ENCODE measurements at places on chromosomes 16 and 17.
A peak's percentile ranks its signal among the peaks of the same experiment; 100 is the strongest.

DNA sequence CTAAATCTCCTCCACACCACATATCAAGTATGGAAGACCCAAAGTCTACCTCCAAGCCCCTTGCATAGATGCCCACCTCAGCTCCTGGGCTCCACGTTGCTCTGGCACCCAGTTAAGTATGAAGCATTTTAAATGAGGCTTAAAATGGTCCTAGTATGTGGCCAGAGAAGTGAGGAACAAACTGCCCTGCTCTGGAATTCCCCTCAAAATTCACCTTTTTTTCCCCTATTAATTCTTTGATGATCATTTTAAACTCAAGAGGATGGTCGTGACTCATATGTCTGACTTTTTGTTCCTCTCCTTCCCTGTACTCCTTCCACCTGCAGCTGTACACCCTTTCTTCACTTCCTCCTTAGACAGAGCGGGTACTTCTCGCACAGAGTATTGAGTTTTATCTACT lies 234.5 kb upstream of the MYOCD start:
- no peak for DNase-seq

- no peak for DNase-seq
These were observed 6.7 kb downstream of the HGS start for GRCh38 chr17:81690549-81690948.

GRCh38 chr16:86946396-86946795 lies 368.0 kb downstream of the FOXL1 start:
- no peak for DNase-seq

DNA sequence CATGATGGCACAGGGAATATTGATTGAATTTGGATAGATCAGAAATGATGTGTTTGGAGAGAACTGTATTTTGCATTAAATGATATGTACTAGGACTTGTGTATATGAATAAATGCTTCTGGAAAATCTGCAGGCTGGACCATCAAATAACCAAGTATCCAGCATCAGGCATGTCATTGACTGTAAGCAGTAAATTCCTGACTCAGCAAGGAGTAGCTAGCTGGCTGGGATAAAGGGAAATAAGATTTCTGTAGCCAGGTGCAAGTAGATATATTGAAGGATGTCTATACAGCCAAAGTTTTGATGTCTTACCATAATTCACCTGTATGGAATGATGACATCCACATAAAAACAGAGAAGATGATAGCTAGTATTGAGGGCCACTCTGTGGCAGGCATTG lies 809.6 kb downstream of the CDH11 start:
- no peak for DNase-seq

GRCh38 chr16:67447508-67448076 lies 16.7 kb downstream of the HSD11B2 start:
- peak; percentile 82 for DNase-seq

DNA sequence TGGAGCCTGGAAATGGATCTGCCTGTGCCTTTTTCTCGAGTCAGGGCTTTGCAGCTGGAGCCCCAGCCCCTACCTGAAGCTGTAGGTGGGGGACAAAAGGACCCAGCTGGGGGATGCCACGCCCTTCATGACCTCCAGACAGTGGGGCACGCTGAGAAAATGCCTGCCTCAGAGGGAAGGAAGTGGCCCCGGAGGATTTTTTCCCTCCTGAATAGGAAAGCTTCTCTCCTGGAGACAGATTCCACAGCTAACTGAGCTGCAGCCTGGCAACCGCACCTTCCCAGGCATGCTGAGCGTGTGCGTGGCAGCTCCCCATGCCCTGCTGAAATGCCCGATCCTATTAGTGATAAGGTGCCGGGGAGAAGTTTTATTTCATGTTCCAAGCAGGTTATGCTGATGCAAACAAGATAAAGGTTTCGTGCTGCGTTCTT lies 58.0 kb downstream of the AIPL1 start:
- DNase-seq = no peak

DNA sequence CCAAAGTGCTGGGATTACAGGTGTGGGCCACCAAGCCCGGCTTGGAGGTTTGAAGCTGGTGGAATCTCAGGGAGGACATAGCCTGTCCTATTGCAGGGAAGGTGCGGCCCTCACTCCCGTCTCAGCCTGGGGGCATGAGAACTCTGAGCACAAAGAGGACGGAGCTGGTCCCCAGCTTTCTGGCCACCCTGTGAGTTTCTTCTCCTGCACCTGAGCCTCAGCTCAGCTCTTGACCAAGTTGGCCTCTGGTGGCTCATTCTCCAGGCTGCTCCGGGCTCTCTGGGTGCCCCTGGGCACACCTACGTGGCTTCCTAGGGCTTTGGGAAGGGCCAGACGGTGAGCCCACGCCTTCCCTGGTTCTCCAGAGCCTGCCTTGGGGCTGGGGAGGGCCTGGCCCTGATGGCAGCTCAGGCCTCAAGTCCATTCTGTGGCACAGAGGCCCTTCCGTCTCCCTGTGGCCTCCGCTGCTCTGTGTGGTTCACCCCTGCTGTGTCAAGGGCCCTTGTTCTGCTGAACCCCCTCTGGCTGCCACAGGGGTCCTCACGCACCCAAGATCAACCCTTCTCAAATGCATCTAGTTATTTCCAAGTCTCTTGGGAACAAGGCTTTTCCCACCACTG lies 6.9 kb upstream of the FASN start:
- DNase-seq = no peak

- DNase-seq = no peak
These were observed 21.2 kb upstream of the ENGASE start for GRCh38 chr17:79053251-79053925.

- no peak for DNase-seq
These were observed 55.8 kb upstream of the GSE1 start for GRCh38 chr16:85557083-85557970.

DNA sequence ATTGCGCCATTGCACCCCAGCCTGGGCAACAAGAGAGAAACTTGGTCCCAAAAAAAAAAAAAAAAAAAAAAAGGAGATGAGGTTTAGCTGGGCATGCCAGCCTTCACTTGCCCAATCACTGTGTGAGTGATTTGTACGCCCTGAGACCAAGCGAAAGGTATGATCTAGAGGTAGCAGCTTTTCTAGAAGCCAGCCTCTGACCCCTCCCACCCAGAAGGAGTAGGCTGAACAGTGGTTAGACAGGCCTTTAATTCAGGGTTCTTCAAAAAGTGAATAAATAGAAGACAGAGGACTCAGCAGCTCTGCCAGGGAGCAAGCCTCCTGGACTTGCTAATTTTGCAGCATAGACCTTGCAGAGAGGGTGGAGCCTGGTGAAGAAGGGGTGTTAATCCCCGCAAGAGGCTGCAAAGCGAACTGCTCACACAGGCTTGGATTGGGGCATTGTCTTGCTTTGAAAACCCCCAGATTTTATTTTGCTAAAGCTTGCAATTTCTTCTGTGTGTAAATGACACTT lies 7.1 kb upstream of the CYTH1 start:
- DNase-seq = no peak

DNA sequence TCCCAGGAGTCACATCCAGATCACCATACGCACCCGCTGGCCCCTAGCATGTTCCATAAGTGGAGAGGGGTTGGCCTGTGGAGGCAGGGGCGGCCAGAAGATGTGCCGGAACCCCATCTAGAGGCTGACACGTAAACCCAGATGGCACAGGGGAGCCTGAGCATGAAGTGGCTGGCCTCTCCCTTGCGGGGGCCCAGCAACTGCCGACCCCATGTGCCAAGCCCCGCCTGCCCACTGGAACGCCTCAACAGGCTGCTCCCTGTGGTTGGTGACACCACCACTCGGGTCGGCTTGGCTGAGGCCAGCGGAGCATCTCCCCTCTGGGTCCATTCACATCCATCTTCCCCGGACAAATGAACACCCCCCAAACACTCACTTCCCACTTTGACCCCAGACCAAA lies 9.5 kb downstream of the BCAR1 start:
- DNase-seq = no peak

DNA sequence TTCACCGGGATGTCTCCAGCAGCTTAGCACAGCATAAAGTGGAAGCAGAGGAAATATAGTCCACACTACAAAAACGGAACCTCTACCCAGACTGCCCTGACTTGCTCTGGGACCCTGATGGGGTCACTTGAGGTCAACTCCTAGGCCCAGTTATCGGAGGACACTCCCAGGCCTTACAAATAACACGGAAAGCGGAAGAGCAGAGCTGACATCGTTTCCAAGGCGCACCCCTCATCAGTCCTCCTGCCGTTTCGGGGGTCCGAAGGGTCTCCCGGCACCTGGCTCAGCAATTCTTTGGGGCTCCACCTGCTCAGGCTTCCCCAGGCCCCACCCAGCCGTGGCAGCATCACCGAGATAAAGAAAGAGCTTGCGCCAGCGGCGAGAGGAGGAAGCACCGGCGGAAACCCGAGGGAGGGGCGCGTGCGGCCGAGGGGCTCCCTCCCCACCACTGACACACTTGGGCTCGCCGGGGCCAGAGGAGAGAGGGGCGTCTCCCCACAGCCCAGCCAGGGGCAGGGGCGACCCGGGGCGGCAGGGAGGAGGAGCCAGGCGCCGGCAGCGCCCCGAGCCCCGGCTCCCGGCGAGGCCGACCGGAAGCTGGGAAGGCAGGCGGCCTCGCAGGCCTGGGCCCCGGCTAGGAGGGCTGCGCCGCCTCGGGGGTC lies 727 bp downstream of the CORO7 start:
- DNase-seq = peak; percentile 65

- DNase-seq = no peak
These were observed 54.4 kb upstream of the NETO2 start for GRCh38 chr16:47198180-47198575.

DNA sequence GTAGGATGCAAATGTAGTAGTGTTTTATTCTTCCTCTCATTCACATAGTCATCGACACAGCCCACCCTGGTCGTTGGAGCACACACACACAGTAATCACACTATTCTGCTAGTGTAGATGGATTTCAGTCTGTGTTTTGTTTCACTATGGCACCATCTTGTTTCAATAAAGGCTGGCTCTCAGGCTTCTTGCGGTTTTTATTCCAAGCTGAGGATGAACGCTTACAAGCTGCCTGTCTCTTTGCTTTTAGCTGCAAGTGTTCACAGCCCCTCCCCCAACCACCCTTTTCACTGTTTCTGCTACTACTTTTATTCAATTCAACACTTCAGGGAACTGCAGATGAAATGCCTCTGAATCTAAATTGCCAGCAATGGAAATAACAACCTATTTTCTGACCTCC lies 140.9 kb upstream of the PMFBP1 start:
- no peak for DNase-seq

DNA sequence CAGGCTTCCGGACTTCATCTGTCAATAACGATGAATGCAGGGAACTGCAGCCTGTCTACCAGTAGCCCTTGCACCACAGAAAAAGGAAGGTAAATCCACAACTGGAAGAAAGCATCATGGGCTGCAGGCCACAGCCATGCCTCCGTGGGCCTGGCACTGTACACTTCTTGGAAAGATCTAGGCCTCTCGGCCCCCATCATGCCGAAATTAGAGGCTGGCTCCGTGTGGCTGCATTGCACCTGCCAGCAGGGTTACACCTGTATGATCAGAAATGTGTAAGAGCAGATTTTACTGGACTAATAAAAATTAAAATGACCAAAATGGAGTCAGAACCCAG lies 52.2 kb downstream of the SDK2 start:
- DNase-seq = no peak

DNA sequence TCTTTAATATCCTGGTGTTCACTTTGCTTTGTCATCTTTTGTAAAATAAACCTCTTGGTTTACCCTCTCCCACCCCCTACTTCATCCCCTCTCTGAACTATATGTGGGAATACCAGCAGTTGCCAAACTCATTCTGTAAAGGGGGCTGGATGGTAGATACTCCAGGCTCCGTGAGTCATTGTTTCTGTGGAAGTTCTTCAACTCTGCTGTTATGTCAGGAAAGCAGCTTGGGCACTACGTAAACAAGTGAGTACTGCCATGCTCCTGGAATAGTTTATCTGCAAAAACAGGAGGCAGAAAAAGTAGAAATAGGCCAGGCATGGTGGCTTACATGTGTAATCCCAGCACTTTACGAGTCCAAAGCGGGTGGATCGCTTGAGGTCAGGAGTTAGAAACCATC lies 17.6 kb downstream of the MVP start:
- no peak for DNase-seq

DNA sequence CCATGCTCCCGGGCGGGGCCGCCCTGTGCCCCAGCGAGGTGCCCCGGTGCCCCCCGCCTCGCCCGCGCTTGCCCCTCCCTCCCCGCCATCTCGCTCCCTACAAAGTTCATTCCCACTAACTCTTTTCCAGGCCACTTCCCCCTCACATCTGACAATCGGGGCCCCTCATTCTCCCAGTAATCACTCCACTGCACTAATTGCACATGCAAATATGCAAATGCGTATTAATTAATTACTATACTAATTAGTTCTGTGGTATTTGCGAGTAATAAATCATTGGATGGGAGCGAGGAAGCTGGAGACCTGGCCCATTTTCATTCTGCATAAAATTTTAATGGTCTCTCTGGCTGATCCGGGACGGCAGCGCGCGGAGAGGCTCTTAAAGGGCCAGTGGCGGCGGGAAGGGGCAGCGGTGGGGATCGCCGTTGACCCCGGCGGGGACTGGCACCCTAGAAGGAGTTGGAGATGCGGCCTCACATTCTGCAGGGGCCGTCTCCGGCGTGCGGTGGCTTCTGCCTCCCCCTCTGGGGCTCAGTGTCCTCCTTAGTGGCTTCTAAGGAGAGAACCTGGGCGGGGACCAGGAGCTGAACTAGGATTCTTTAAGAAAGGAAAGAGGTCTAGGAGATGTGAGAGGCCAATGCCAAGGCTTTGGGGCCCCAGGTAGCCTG lies 8.4 kb upstream of the PPP1R1B start:
- no peak for DNase-seq

GRCh38 chr17:68418876-68419275 lies 38.4 kb downstream of the WIPI1 start:
- DNase-seq = no peak

- DNase-seq = peak; percentile 91
These were observed 5.8 kb downstream of the PIPOX start for GRCh38 chr17:29048440-29049368.
